Retina (tissue), 1 donor: ENCODE measurements at places on chromosomes 5 and 9.

GRCh38 chr9:134575901-134576176 is 65.8 kb upstream of the COL5A1 start:
- DNase-seq, result no peak

DNA sequence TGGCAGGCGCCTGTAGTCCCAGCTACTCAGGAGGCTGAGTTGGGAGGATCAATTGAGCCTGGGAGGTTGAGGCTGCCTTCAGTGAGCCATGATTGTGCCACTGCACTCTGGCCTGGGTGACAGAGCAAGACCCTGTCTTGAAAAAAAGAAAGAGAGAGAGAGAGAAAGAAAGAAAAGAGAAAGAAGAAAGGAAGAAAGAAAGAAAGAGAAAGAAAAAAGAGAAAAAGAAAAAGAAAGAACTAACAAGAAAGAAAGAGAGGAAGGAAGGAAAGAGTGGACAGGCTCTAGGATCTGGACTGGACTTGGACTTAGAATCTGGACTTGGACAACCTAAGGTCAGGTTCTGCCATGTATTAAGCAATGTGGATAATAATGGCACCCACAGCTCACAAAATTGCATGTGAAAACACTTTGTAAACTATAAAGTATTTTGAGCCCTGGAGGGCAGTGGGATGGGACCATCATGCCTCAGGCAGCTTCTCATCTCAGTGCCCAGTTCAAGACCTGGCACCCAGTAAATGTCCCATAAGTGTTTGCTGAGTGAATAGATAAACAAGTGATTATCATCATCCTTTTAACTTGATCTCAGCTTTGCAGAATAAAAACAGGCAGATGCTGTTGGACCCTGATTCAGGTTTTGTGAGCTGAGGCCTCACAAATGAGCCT is 12.8 kb upstream of the PHF19 start:
- DNase-seq, result no peak

DNA sequence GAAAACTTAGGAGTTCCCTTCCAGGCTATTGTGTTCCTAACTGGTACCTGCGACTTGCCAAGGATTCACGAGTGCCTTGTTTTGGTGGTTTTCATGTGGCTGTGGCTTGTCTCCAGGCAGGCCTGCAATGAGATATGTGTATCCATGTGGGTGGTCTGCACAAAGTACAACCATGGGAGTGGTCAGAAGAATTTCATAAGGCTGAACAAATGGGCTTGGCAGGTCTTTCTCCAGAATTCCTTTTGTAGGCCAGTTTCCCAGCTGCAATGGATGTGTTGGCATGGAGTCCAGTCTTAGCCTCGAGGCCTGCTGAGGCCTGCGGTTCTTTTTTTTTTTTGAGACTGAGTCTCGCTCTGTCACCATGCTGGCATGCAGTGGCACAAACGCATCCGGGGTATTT is 28.8 kb upstream of the MELK start:
- no peak for DNase-seq

DNA sequence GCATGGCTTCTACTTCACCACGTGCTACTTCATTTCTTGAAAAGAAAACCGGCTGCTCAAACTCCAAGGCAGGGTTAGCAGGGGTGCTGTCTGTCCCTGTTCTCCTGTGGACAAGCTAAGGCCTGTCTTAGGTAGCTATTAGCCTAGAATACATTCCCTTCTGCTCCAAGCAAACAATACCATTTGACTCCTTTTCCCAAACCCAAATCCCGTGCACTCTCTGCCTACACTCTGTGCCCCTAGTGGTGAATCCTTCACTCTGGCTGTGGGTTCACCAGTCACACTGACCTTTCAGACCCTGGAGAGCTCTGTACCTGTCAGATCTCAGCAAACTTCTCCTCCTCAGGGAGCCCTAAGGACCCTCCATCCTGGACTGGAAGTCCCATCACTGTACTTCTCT is 211.6 kb downstream of the SLIT3 start:
- no peak for DNase-seq

- DNase-seq, result no peak
Observed at GRCh38 chr9:98045234-98046179, 11.0 kb upstream of the NANS start.

GRCh38 chr9:38008168-38009034 is 60.6 kb downstream of the SHB start:
- DNase-seq, result peak; percentile 42

- DNase-seq, result no peak
Observed at GRCh38 chr5:151775025-151775606, 3.4 kb downstream of the G3BP1 start.

GRCh38 chr5:33781286-33781685 is 110.5 kb downstream of the ADAMTS12 start:
- peak; percentile 8 for DNase-seq

DNA sequence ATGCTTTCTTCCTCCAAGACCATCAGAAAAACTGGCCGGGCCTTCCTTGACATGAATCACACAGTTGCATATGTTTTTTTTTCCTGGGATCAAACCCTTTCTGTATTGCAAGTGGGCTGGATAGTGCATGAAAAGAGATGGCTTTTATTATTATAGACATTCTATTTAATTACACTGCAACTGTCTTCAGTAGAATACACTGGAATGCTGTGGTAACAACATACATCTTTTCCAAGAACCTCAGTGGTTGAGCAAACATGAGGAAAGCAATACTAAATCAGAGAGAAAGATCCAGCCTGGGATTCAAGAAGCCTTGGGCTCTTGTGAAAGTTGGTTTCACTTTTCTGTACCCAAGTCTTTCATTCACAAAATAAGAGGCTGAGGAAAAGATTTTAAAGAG is 193.0 kb downstream of the DMAC1 start:
- no peak for DNase-seq

DNA sequence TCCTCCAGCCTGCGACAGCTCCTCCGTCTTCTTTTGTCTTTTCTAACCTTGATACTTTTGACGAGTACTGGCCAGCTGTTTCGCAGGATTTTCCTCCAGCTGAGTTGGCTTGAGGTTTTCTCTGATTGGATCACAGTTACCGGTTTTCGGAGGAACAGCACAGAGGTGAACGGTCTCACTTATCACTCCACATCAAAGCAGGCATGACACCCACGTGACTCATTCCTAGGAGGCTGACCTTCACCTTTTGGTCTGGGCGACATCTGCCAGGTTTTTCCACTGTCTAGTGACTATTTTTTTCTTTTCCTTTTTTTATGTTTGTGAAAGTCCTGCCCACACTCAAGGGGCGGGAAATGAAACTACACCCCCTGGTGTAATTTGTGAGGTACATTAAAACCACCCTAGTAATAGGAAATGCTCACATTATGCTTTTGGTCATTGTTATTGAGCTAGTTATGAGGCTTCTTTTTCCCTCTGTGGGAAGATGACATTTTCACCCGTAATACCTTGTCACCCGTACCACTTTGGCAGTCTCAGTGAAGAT is 319.2 kb downstream of the GADD45G start:
- no peak for DNase-seq

DNA sequence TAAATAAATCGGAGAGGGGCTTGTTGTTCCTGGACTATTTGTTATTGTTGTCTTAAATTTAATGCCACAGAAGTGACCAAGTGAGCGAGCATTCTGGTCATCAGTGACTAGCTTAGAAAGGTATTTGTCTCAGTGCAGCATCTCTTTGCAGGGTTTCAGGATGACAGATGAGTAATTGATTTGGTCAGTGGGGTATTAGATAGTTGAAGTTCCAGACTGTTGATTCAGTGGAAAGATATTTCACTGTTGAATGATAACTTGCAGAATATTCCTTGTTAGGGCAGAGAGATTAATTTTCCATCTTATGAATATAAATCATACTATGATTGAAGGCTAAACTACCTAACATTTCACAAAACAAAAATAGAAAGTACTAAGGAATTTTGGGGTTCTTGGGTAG is 122.4 kb downstream of the TRIO start:
- no peak for DNase-seq

DNA sequence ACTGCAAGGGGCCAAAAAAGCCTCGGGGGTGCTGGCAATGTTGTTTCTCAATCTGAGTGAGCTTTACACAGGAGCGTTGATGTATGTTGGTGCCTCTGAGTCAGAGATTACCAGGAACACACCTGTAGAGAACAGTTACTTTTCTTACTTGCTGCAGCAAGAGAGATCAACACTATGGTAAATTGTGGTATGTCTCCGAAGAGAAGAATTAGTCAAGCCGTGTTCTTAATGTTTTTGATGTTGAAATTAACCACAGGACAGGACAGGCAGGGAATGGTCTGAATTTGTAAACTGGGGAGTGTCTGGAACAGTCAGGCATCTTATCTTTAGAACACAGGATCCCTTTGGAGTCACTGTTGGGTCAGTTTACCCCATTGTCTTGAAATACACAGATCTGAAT is 285.7 kb downstream of the DNAH5 start:
- DNase-seq, result no peak

DNA sequence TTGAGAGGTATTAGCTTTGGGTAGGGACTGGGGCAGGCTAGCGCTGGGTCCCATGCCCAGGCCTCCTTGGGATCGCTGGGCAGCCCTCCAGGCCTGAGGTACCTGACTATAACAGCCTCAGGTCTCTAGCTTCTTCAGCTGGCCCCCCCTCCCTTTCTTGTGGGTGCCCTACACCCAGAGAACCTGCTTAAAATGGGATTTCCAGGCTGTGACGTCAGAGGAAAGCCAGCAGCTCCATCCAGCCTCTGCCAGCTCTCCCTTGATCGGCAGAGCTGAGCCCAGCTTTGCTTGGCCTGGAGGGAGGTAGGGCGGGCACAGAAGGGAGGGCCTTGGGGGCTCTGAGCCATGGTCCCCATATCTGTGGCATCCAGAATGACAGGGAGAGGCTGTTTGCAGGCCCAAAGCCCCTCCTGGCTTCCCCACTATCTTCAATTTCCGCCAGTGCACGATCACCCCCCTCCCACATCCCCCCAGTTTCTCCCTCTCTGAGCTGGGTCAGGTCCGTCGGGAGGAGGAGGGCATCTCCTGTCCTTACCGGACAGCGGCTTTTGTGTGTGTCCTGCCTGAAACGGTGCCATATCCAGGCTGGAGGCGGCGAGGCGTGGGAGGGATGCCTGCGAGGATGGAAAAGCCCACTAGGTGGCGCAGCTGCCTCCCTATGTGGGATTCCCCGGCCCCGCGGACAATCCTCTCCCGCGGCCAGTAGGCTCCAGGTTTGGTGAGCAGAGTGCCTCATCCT is 10.8 kb downstream of the REEP2 start:
- peak; percentile 96 for DNase-seq

DNA sequence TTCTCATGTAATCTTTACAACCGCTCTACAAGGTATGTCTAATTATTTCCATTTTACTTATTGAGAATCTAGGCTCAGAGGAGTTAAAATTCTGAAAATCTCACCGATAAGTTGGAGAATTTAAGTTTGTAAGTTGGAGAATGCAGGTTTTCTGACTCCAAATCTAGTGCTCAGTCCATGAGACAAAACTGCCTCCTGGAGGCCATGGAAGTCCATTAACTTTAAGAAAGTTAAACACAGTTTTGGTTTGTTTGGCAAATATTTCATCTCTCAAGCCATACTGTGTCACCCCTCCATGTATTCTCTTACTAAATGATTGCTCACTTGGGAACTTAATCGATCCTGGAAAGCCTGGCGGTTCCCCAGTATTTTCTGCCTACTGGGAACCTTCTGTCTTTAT is 52.6 kb downstream of the INIP start:
- DNase-seq, result no peak

GRCh38 chr9:96203867-96204501 is 98.0 kb downstream of the HSD17B3 start:
- peak; percentile 56 for DNase-seq

GRCh38 chr9:104885818-104886709 is 41.9 kb downstream of the ABCA1 start:
- no peak for DNase-seq

DNA sequence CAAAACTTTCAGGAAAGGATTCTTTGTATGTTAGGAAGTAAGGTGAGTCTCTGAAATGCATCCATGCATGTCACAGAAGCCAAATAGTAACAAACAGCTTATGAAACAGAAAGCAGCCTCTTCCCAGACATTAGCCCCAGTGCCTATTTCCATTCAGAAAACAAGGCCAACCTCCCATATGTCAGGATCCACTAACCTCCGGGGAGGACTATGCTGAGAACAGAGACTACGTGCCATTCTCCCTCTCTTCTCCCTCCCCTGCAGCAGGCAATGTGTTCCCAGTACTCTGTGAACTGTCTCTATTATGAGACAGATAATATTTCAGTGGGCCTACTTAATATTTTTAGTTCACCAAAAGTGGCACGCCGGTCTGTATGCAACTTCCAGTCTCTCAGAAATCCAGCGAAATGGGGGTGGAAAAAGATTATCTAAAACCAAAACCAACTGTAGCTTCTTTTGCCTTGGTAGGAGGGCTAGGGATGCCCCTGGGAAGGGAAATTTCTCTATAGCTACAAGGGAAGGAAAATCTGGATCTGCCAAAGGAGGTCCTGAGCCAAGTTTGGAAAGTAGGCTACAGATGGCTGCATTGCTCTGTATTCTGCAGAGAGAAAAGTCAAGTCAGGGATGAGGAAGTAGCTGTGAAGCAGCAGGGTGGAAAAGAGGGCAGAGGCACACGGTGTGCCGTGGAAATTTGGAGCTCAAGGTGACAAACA is 42.0 kb downstream of the VLDLR start:
- DNase-seq, result no peak

DNA sequence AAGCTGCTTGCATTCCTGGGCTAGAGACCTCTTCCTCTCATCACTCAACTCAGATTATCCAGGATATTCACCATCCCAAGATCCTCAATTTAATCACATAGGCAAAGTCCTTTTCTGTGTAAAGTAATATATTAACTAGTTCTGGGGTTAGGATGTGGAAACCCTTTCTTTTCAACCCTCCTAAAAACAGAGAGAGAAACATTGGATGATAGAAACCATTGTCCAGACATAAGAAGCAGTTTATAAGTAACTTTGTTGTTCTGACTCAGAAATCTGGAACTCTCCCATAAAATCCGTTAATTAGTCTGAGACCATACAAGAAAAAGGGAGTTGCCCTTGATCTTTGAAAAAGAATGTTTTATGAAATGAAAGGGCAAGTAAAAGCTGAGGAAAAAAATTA is 817.1 kb upstream of the CDH9 start:
- DNase-seq, result no peak

DNA sequence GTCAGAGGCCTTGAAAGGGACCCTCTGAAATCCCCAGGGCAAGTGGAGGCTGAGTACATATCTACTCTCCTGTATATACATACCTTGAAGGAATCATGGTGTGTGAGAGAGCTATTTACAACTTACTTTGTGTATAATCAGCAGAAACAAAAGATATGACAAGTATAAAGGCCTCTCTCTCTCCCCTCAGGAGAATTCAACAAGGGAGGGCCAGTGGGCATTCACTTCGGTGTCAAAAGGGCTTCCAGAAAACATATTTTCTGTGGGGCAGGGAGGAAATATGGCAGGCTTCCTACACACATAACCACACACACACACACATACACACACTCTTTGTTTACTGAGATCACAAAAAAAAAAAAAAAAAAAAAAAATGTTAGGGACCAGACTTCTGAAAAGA is 181.7 kb downstream of the BNC2 start:
- no peak for DNase-seq

GRCh38 chr5:39712316-39713249 is 287.8 kb upstream of the DAB2 start:
- no peak for DNase-seq

GRCh38 chr5:112418659-112419163 is 366 bp downstream of the EPB41L4A start:
- no peak for DNase-seq
